HFFc6 (cell line): ENCODE measurements at places on chromosomes 16 and 17. TPM values are rescaled to one million over a fixed set of nuclear protein-coding genes. Genes with fewer than 3 reads are reported as not detected.

The C16orf96 gene
- total RNA-seq, result not detected in 3 replicates

The PRR35 gene
- not detected in 2 replicates for total RNA-seq

The KRTAP1-4 gene
- not detected in 3 replicates for total RNA-seq

The SEPTIN12 gene
- not detected in 3 replicates for total RNA-seq

The EME1 gene
- 5.6 and 7.7 TPM in 2 replicates for total RNA-seq

The SIAH1 gene
- total RNA-seq, result 9.6 to 10.6 TPM (median 10.3 TPM) in 3 replicates

The MT1E gene
- 215 to 464 TPM (median 314 TPM) in 3 replicates for total RNA-seq

The CFAP119 gene
- 3.5 to 6.3 TPM (median 4.3 TPM) in 3 replicates for total RNA-seq

The DOK4 gene
- total RNA-seq, result 23.9 to 26.0 TPM (median 24.7 TPM) in 3 replicates

The CTRB1 gene
- total RNA-seq, result not detected in 2 replicates

The SP6 gene
- total RNA-seq, result 0.45 to 1.00 TPM (median 0.69 TPM) in 3 replicates

The KRT222 gene
- total RNA-seq, result not detected in 2 replicates

The NOL11 gene
- total RNA-seq, result 37.0 to 44.7 TPM (median 42.6 TPM) in 3 replicates

The SCN4A gene
- total RNA-seq, result not detected in 3 replicates

The TAC4 gene
- not detected in 3 replicates for total RNA-seq

The TSPAN10 gene
- total RNA-seq, result 15.6 and 18.1 TPM in 2 replicates

The MAZ gene
- total RNA-seq, result 152 and 157 TPM in 2 replicates

The TEN1 gene
- total RNA-seq, result 12.5 to 15.4 TPM (median 13.9 TPM) in 3 replicates

The RGS11 gene
- total RNA-seq, result 1.5 to 3.7 TPM (median 2.6 TPM) in 3 replicates

The OR4D1 gene
- total RNA-seq, result not detected in 3 replicates

The CA4 gene
- total RNA-seq, result not detected in 3 replicates

The NACA2 gene
- not detected in 3 replicates for total RNA-seq

The NPIPB2 gene
- 4.9 to 5.9 TPM (median 4.9 TPM) in 3 replicates for total RNA-seq

The DHODH gene
- total RNA-seq, result 7.5 to 10.0 TPM (median 8.1 TPM) in 3 replicates

The CENPX gene
- 60.6 to 82.6 TPM (median 73.3 TPM) in 3 replicates for total RNA-seq

The HS3ST3B1 gene
- total RNA-seq, result 16.7 to 21.4 TPM (median 21.0 TPM) in 3 replicates
